ENCODE measurements at places on chromosomes 13 and 19.

- no peak for DNase-seq
Measured at GRCh38 chr13:33210090-33210489, 75.5 kb downstream of the STARD13 start.

DNA sequence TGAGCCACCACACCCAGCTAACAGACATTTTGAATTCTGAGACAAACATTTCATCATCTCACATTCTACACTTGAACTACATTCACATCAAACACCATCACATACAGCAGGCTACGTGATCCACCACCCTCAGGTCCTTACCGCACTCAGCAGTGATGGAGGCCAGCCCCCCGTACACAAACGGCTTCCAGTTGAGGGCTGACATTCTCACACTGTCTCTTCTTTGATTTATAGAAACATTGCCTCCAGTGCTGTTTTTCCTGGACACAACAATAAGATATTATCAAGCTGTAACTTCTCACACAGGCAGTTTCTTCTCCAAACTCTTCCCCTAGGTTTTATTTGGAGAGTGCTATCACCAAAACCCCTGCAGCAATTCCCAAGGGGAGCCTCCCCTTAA, 7.0 kb downstream of the SLC25A30 start:
- no peak for DNase-seq

- no peak for DNase-seq
Measured at GRCh38 chr13:110317093-110317492, 10.0 kb downstream of the COL4A2 start.

- no peak for DNase-seq
Measured at GRCh38 chr13:89227356-89227755, 1556.2 kb downstream of the SLITRK5 start.

- DNase-seq: no peak
Measured at GRCh38 chr13:77033717-77034302, 6.9 kb upstream of the FBXL3 start.

DNA sequence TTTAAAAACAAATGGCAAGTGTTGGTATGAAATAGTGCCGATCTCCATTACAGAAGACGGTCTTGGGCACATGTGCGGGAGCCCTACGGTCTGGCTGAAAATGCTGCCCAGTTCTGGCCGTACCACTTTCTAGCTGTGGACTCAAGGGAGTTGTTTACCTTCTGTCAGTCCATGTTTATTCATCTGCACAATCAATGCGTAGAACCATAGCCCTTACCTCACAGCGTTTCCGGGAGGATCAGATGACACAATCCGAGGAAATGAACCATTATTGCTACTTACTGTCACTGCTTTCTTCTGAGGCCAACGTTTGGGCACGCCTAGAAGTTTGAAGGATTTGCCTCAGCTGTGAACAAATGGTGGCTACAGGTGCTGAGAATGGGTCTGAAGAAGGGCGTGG, 31.2 kb downstream of the GADD45B start:
- DNase-seq: peak; percentile 70

DNA sequence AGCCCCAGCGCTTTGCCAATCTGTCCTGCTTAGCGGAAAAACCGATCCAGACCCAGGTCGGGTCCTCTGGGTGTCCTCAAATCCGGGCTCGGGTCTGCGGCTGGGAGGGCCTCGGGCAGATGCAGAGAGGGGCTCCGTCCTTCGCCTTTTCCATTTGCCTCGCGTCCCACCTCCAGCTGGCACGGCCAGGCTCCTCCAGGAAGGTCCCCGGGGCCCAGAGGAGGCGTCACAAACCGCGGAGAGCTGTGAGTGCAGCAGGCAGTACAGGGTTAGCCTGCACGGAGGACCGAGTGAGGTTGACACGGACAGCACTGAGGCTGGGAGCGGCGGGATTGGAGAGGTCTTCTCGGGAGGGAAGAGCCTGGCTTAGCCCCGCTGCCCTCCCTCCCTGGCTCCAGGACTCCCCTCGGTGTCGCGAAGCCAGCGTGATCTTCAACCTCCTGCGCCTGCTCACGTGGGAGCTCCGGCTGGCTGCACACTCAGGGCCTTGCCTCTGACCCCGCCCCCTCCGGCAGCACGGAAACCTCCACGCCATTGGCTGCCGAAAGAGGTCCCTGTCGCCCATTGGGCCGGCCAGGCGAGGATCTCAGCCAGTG, 2.8 kb upstream of the IFNL2 start:
- no peak for DNase-seq

- DNase-seq: no peak
Measured at GRCh38 chr13:103546271-103546670, 480.1 kb upstream of the SLC10A2 start.

DNA sequence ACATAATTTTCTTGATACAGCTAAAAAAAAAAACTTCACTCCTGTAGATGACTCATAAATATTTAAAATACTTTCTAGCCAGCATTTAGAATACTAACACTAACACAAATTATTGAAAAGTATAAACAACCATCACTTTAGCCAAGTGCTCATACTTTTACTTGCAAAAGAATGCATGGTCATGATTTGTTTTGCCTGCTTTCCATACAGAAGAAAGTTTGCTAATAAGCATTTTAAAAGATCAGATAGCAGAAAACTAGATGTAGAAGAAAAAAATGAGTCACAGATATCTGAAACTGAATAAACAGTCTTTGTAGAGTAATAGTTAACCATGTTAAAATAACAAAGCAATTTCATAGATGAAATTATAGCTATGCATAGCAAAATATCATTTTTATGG, 2280.4 kb upstream of the PCDH20 start:
- no peak for DNase-seq

DNA sequence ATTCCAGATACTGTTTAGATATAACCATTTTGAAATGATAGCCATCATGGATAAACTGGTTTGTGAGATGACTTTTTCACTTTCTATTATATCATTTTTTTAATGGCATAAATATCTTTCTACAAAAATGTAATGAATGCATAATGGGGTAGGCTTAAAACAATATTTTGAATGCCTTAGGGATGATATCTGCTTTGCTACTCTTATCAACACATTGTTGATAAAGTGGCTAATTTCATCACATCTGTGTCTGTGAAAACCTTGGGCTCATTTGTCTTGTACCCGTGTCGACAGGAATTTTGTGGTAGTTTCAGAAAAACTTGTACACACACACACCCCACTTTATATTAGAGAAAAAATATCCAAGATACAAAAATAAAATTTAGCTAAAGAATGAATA, 44.1 kb downstream of the SLITRK6 start:
- DNase-seq: no peak

DNA sequence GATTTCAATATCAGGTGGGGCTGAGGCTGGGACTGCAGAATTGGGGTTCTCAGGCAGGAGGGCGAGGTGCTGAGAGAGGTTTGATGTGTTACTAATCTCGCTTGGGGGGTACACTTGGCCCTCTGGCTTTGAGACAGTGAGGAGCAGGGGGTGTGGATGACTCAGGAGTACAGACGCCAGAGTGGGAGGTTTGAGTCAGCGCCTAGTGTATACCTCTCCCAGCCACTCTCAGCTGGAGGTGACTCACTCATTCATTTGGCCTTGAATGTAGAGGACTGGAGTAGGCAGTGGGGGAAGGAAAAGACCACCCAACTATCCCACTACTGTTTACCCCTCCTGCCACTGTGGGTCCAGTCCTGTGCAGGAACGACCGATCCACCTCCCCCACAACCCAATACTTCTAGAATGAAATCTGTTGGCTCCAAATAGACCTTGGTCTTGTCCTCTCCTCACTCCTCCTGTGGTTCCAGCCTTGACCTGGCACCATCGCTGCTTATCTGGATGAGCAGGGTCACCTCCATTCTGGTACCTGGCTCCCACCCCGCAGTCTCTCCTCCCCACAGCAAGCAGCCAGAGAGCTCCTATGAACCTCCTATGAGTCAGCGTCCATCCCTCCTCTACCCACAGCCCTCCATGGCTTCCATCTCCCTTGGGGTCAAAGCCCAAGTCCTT, 20.1 kb upstream of the ZNRF4 start:
- DNase-seq: no peak

Measured in colonic mucosa (tissue), 4 donors.